Right lung (tissue), 10 donors: ENCODE measurements at places on chromosomes 2 and 18. TPM values are rescaled to one million over a fixed set of nuclear protein-coding genes. Genes with fewer than 3 reads are reported as not detected.

YWHAQ gene
- 454 TPM for polyA plus RNA-seq

SMYD1 gene
- polyA plus RNA-seq = 0.16 TPM

DNA sequence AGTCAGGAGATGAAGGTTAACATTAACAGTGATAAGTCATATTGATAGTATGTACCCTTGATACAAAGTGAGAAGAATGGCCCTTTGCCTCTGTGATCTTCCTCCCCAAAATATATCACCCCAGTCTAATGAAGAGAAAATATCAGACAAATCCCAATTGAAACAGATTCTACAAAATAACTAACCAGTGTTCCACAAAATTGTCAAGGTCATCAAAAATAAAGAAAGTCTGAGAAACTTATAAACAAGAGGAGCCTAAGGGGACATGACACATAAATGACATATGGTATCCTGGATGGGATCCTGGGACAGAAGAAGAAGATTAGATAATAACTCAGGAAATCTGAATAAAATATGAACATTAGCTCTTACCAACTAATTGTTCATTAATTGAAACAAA is 398.4 kb downstream of the DSC3 start:
- no peak for DNase-seq

- peak; percentile 94 for DNase-seq
Measured at GRCh38 chr2:216695401-216695821, at the start of gene IGFBP5. IGFBP5 (minus strand) TSS chr2:216695549; CDS start chr2:216694775, 774 bp downstream.

- no peak for DNase-seq
Measured at GRCh38 chr2:120225549-120226065, 2.4 kb upstream of the TMEM185B start.
